ENCODE measurements at places on chromosomes 6 and 20. TPM values are rescaled to one million over a fixed set of nuclear protein-coding genes. Genes with fewer than 3 reads are reported as not detected.

Gene SOBP
- 16.4 TPM for total RNA-seq

Gene OLIG3
- not detected for total RNA-seq

Gene PPIL6
- 7.3 TPM for total RNA-seq

GRCh38 chr6:135086414-135086764 is 31.8 kb upstream of the HBS1L start:
- H3K27ac ChIP-seq = no peak overlapping the region
- no peaks in the 10 kb centered on the region for H3K27me3 ChIP-seq
- H3K36me3 ChIP-seq = no peaks in the 10 kb centered on the region

GRCh38 chr6:158502263-158502950 is 57.5 kb upstream of the TMEM181 start:
- no peak overlapping the region for H3K4me3 ChIP-seq
- H3K4me1 ChIP-seq = no peaks in the 10 kb centered on the region
- peaks cover 25% of the 10 kb centered on the region for H3K36me3 ChIP-seq
- no peaks in the 10 kb centered on the region for H3K27me3 ChIP-seq
- H3K27ac ChIP-seq = no peak overlapping the region

DNA sequence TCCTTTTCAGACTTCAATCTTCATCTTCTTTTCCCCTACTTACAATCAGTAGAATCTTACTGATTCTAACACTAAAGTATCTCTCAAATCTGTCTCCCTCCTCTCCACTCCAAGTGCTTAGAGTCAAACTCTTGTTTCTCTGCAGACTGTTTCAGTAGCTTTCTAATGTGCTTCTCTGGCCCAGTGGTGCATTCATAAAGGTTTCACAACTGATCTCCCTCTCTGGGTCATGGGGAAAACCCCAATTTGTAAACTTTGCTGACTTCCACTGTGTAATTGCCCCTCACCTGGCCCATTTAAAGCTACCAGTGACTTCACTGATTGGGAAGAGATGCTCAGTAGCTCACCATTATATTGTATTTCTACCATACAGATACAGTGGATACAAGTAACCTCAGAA is 183.6 kb downstream of the FAXC start:
- H3K4me3 ChIP-seq = no peak overlapping the region
- no peaks in the 10 kb centered on the region for H3K36me3 ChIP-seq
- H3K27ac ChIP-seq = no peak overlapping the region
- no peaks in the 10 kb centered on the region for H3K27me3 ChIP-seq
- DNase-seq = no peak

DNA sequence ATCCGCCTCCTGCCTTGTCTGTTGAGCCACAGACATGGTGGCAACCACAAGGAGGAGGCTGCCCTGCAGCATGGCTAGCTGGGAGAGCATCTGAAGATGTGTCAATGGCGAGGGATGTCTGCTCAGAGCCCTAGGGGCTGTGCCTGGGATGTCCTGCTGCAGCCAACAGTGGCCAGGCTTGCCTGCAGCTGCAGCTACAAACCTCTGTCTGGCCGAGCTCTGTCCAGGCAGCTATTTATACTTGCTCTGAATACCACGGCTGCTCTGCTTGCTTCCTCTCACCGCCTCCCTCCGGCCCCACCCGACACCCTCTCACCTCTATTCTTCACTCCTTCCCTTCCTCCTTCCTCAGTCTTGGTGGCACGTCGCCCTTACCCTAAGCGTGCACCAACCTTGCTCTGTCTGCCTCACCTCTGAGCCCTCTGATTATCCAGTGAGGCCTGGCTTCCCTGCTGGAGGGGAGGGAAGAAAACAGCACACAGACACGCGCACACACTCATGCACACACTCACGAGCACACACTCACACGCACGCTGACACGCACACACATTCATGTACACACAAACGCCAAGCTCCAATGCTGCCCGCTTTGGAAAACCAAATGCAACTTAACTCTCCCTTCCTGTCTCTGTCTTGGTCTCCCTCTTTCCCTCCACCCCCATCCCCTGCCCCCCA is at the start of gene ANGPT4:
Gene ANGPT4, minus strand, starts transcription at position 210 of the 675 bp plus-strand sequence. Its CDS starts 120 bp downstream, at position 90.
- no peaks in the 10 kb centered on the region for H3K4me1 ChIP-seq
- no peak within 1 kb of the TSS for H3K4me3 ChIP-seq
- H3K27me3 ChIP-seq = no peaks in the 10 kb centered on the region
- H3K36me3 ChIP-seq = no peaks in the 10 kb centered on the region
- DNase-seq = no peak
- H3K27ac ChIP-seq = no peak within 1 kb of the TSS

- no peaks in the 10 kb centered on the region for H3K27me3 ChIP-seq
- H3K4me3 ChIP-seq = no peak overlapping the region
- no peak overlapping the region for H3K27ac ChIP-seq
- DNase-seq = no peak
- no peaks in the 10 kb centered on the region for H3K36me3 ChIP-seq
Measured at GRCh38 chr6:13437218-13437996, 50.0 kb downstream of the GFOD1 start.

All from upper lobe of left lung (tissue), 6 donors.